Muscle of arm (tissue), 14 donors: ENCODE measurements at places on chromosomes 12 and 14. TPM values are rescaled to one million over a fixed set of nuclear protein-coding genes. Genes with fewer than 3 reads are reported as not detected.

DNA sequence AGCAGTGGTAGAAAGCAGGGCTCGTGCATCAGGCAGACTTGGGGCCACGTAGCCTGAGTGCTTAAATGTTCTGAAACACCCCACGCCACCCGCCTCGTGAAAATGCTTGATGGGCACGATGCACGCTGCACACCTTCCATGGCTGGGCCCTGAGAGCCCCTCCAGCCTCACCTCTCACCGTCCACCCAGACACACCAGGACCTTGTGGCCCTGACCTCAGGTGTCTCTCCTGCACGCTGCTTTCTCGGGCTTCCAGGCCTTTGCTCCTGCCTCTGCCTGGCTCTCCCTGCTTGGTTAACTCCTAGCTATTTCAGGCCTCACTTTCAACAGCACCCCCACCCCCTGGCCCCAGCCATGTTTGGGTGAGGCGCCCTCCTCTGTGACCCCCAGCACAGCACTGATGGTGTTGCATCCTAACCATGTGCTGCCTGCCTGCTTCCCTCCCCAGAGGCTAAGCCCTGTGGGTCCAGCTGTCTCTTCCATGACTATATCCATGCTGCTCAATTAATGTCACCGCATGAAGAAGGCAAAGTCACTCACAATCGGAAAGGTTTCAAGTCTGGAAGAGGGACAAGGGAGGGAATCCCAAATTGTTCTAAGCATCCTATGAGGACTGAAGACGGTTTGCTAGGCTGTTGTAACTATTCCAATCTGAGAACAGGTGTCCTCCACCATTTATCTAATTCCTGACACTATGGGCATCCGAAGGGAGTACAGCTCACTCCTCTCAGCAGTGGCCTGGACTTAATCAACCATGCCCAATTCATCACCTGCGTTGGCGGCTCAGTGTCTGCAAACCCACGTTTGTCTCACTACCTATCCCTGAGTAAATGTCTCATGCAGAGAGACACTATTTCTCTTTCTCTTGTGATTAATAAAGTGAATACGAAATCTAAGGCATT, 82.2 kb downstream of the CCDC88C start:
- no peak for DNase-seq

DNA sequence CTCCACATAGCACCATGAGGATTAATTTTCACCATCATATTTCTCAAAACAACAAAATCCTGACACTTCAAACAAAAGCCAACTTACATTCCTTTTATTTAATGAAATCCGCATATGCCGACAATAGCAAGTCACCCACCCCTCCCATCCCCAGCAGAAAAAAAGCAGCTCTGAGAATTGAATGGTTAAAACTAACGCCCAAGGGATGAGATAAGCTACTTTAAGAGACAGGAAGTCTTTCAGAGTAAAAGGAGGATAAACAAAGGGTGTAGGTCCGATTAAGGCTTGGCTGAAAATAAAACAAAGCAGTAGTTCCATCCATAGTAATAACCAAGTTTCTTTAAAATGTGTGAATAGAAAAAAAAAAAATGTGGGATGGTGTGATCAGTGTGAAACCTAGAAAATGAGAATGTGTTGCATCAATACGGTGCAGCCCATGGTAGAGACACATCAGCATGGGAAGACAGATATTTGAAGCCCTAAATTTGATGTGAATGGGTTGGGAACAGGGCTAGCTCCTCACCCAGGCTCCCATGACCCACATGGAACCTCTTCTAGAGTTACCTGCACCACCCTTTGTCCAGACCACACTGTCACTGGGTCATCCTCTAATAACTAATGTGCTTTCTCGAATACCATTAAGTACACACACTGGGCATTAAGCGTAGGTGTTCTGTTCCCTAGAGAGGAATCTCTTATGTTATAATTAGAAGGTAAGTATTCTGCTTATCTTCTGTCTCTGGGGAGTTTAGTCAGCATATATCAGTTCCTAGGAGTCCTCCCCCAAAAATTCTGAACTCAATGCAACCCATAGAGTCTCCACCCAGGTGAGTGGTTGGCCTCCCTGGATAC, 31.7 kb downstream of the RTRAF start:
- no peak for DNase-seq

Gene HOXC10
- polyA plus RNA-seq: 2.0 TPM

- no peak for DNase-seq
Observed at GRCh38 chr12:12608557-12608957, 3.1 kb upstream of the CREBL2 start.

- DNase-seq: peak; percentile 25
Observed at GRCh38 chr12:123269896-123270213, 1.8 kb downstream of the CDK2AP1 start.

Gene SLC10A1
- polyA plus RNA-seq: not detected

GRCh38 chr12:56337753-56338251, 882 bp upstream of the IL23A start:
- no peak for DNase-seq

Gene FAM90A1
- polyA plus RNA-seq: 2.2 TPM

Gene AVPR1A
- polyA plus RNA-seq: 3.7 TPM

DNA sequence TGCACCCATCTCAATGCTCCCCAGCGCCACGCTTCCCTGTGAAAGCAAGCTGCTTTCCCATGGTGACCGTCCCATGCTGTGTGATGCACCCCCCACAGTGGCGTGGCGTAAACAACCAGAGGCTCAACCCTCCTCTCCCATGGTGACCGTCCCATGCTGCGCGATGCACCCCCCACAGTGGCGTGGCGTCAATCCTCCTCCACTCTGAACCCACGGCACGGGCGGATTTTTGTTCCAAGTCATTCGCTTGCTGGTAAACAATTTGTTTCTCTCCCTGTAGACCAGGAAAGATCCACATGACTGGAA, 8.9 kb downstream of the STX2 start:
- DNase-seq: no peak

DNA sequence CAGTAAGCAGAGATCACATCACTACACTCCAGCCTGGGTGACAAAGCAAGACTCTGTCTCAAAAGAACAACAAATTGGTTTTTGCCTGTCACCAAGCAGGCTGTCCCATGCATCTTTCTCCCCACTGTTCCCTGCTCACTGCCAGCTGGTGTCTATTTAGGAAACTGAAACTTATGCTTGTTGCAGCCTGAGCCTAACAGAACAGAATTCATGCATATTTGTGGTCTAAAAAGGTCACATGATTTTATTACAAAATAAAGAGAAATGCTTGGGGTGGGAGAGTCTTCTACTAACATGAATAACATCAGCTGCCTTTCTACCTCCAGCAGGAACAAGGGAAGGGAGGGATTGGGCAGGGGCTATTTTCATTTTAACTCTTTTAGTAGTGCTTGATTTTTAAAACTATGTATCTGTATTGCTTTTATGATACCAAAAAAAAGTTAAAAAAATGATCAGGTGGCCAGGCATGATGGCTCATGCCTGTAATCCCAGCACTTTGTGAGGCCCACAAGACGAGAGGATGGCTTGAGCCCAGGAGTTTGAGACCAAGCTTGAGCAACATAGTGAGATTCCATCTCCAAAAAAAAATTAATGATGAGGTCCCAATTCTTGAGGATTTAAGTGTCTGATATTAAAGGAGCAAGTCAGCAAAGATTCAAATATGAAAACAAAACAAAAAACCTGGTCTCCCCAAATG, 923 bp downstream of the STAT2 start:
- peak; percentile 11 for DNase-seq

GRCh38 chr12:122974892-122975789, at the start of gene OGFOD2:
OGFOD2 (plus strand) TSS chr12:122975244; CDS start chr12:122975252, 8 bp downstream.
- peak; percentile 94 for DNase-seq

Gene WNK1
- 59.6 TPM for polyA plus RNA-seq

- DNase-seq: peak; percentile 48
Observed at GRCh38 chr12:114848666-114849065, 164.7 kb upstream of the TBX3 start.

- DNase-seq: no peak
Observed at GRCh38 chr14:61468063-61468825, 146.9 kb downstream of the PRKCH start.

DNA sequence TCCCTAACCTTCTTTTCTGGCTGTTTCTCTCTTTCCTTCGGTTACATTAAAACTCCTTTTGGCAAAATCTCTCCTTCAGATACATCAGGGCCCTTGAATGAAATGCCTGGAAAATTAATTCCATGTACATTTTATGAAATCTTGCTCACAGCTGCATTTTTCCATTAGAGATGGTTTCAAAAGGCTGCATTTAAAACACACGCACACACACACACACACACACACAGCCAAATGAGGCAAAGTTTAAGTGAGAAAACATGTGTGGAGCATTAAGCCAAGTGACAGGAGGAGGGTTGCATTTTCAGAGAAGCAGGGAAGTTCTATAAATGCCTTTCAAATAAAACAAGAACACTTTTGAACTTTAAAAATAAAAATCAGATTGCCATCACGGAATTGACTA, 216.4 kb downstream of the LRIG3 start:
- peak; percentile 93 for DNase-seq

GRCh38 chr12:22396253-22396652, 61.7 kb upstream of the ST8SIA1 start:
- DNase-seq: no peak

DNA sequence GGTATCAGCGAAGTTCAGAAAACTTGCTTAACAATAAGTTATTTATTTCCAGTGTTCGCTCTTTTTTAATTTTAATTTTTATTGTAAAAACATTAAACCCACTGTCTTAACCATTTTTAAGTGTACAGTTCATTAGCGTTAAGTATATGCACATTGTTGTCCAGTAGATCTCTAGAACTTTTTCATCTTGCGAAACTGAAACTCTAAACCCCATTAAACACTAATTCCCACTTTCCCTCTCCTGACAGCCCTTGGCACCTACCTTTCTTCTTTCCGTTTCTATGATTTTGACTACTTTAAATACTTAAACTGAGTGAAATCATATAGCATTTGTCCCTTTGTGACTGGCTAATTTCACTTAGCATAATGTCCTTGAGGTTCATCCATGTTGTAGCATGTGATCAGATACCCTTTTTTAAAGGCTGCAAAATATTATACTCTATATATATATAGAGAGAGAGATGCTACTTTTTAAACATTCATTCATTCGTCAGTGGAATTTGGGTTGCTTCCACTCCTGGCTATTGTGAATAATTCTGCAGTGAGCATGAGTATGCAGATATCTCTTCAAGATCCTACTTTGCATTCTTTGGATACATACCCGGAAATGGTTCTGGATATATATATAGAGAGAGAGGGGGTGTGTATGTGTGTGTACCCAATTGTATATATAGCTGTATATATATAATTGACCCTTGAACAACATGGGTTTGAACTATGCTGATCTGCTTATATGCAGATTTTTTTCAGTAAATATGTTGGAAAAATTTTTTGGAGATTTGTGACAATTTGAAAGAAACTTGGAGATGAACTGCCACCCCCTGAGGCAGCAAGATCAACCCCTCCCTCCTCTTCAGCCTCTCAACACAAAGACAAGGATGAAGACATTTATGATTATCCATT, 74.7 kb upstream of the EVL start:
- no peak for DNase-seq

- DNase-seq: no peak
Observed at GRCh38 chr12:68612202-68612601, 1.5 kb downstream of the RAP1B start.

GRCh38 chr12:104585448-104586055, 128.8 kb downstream of the CHST11 start:
- DNase-seq: no peak

Gene PLXNC1
- polyA plus RNA-seq: not detected

DNA sequence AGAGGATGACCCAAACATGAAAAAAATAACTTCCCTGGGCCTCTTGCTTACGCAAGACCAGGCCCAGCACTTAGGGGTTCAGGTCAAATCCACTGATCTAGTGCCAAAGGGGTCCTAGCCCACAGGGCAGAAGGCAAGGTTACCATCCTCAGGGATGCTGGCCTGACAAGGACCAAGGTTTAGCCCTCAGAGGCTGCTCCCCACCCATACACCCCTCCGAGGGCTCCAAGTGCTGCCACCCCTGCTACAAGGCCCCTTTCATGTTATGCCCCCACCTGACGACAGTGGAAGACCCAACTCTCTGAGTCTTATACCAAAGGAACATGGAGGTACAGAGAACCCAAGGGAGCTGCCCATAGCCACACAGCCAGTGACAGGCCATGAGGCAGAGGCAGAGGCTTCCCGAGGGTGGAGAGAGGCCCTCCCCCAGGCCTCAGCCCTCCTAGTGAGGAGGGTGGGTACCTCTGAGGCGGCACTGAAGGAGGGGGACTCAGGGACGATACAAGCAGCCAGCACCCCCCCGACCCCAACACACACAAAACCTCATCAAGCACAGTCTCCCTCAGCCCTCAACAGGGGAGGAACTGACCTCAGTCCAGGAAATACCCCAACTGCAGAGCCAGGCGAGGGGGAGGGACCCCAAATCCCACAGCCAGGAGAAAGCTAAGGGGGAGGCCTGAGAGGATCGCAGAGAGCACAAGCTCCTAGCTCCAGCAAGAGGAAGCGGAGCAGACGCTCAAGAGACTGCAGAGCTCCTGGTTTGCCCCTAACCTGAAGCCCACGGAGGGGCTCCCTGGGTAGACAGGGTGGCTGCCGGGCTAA, 37.0 kb downstream of the ANAPC7 start:
- DNase-seq: no peak

- no peak for DNase-seq
Observed at GRCh38 chr14:90533591-90534021, 136.8 kb downstream of the CALM1 start.

GRCh38 chr14:26398616-26399015, 199.2 kb downstream of the NOVA1 start:
- DNase-seq: no peak

DNA sequence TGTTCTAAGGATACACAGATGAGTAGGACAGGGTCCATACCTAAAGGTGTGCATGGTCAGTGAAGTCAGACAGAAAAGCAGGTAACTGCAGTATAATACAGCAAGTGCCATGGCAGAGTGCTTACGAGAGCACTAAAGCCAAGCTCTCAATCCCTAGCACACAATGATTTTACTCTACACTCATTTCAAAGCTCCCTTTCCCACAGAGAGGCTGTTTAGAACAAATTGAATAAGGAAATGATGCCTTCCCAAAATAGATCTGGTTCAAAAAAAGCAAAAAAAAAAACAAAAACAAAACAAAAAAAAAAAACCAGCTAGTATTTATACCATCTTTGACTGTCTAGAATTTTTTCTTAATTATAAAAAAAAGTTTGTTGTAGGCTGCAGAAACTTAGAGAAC, 74.1 kb downstream of the HECTD4 start:
- no peak for DNase-seq

DNA sequence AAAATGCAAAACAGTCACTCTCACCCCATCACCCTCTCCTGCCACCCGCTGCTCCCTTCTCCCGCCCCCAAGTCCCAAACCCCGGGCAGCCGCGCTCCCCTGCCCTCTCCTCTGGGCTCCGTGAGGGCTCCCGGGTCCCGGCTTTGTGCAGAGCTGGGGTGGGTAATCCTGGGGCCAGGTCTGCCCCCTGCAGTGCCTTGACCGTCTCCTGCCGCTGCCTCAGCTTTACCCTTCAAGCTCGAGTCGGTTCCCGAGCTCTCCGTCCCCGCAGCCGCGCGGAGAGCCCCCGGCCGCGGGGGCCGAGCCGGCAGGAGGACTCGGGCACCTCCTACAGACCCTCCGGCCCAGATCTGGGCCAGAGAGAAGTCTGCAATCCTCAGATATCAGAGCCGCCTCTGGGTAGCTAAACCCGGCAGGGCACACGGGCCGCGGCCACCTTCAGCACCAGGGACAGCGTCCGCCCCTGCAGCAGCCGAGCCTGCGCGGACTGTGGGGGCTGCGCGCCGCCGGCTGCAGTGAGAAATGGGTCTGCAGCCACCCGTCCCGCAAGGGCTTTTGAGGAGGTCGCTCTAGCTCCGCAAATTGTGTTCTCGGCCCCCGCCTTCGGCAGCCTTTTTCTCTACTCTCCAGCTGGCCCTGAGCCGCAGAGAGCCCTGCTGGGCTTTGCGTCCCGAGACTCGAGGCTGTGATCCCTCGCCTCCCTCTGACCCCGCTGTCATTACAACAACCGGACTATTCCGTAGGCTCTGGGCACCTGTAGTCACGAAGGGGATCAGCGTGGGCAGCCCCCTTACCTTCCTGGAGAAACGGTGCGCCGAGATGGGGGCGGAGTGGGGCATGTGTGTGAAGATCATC, 1.2 kb downstream of the PRMT8 start:
- peak; percentile 74 for DNase-seq
